ENCODE measurements at places on chromosomes 5 and 9.

DNA sequence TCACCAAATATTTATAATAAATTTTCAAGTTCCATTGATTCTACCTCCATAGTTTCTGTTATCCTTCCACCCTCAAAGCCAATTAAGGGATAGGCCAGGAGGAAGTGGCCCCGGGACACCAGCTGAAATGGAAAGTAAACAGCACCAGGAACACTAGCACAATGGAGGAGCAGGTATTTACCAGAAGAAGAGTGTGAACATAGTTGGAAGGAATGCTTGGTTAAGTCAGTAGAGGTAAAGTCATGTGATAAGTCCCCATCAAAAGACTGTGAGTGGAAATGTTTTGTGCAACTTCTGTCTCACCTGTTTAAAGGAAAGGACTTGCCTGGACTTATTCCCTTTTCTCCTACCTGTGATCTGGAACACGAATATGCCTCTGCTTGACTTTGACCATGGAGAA lies 146.7 kb upstream of the RAI14 start:
- no peak for DNase-seq

DNA sequence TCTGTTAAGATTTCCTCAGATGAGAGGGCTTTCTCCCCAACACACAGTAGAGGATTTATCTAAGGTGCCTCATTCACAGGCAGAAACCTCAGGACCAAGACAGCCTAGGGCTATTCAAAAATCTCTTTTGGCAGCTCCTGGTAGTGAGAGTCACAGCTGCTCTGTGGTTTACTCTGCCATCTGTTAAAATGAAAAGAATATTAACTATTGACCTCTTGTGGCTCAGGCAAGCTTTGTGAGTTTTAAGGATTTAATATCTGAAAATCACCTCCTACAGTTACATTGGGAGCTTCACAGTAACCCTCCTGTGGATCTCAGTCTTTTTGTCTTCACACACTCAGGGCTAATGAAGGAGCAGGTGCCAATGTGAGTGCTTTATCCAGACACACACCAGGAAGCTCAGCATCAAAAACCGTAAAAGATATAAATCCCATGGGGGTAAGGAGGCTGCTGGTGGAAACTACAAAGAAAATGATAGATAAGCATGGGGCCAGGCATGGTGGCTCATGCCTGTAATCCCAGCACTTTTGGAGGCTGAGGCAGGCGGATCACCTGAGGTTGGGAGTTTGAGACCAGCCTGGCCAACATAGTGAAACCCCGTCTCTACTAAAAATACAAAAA lies 29.7 kb downstream of the PPP1R2B start:
- no peak for DNase-seq

DNA sequence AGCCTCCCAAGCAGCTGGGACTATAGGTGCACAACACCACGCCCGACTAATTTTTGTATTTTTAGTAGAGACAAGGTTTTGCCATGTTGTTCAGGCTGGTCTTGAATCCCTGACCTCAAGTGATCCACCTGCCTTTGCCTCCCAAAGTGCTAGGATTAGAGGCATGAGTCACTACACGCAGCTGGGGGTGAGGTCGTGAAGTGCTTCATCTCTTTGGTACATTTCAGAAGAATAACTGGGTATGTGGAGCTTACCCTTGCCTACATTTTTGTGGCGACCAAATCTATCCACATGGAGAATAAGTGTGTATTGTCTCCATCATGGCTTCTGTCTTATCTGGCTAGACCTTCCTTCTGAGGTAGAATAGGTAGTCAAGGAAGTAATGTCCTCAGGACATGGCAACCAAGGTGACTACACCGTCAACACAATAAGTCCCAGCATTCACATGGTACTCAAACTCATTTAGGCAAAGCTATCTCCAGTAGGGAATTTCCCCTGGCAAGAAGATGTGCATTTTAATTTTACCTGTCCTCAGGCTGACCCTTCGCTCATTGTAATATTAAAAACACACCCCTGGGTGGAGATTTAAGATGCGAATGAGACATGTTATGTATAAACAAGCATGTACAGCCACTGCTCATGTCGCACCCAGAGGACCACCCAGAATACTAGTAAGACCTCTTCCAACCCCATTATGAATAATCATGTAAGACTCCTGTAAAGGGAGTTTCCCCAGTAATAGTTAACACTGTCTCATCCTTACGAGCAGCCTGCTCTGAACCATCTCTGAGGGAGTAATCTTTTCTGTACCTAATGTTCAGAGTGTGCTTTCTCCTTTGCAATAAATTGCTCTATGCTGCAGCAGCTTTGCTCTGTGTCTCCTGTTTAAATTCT lies 1173.2 kb downstream of the TAF11L14 start:
- DNase-seq, result no peak

DNA sequence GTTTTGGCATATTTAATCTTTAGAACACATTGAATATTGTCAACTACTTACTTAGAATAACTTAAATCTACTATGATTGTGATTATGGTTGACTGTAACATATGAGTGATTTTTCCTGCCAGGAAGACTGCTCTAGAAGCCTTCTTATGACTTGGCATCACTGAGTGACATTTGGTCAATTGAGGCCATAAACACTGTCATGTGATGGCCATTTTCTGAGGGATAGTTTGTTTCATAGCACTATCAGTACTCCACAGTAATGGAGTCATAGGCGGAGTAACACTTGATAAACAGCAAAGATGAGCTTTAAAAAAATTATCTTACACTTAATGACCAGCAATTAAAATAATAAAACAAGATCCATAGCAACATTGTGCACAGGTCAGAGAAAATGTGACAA lies 31.0 kb downstream of the C9orf40 start:
- no peak for DNase-seq

GRCh38 chr5:31853398-31854135 lies 214.6 kb downstream of the PDZD2 start:
- DNase-seq, result no peak

GRCh38 chr5:14879937-14880589 lies 8.5 kb upstream of the ANKH start:
- DNase-seq, result no peak

DNA sequence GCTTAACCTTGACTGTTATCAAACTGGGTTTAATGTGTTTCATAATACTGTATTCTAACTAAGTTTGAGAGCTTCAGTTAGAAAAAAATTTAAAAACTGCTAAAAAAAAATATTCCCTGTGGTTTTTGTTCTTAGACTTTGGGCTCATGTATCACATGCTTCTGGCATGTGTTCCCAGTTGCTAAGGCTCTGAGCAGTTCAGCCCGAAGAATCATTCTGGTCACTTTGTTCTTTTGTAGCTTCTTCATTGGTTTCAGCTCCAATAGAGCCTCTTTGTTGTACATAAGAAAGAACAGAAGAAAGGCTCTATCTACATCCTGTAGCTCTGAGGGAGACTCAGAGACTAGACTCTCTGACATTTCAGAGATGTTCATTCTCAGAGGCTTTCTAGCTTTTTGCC lies 25.6 kb downstream of the KCNN2 start:
- no peak for DNase-seq

DNA sequence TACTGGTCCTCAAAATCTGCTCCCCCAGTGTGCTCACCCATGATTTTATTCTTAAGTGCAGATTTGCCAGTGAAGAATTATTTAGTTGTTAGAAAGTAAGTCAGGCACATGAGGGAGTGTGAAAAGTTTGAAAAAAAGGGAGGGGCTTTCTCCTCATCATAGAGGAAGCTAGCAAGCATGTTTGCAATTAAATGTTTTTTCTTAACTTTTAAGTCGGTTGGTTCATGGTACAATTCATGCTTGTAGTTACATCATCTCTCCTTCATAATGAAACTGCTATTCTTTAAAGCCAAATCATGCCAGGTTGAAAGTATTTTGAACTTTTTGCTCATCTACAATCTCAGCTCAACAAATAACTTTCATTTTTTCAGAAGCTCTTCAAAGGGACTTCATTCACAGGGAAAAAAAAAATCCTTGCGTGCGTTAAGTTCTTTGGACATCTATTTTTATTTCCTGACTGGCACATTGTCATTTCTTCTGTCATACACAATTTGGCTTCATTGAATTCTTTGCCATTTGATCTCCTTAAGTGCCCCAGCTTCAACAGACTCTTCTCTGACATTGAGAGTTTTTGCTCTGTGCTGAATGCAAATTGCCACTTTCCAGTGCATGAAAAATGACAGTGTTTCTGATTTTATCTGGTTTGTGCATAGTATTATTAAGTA lies 456.9 kb downstream of the TMEM232 start:
- DNase-seq, result no peak

DNA sequence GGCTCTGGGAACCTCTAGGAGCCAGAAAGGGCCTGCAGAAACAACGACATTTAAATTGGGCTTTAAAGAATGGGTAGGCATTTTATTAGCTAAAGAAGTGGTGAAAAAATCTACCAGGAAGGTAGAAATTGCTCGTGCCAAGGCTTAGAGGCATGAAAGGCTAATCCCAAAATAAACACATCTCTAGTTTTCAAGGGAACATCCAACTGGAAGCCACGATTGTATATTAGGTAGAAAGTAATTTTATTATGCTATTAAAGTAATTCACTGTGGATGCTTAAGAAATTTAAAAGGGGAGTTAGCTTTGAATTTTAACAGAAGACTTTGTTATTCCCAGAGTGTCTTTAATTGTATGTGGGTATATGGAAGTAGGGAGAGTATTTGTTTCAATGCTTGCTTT lies 17.5 kb upstream of the CNTLN start:
- DNase-seq, result no peak

GRCh38 chr9:121779381-121780117 lies 128.1 kb downstream of the DAB2IP start:
- DNase-seq, result no peak

GRCh38 chr9:93546356-93546755 lies 30.0 kb upstream of the PHF2 start:
- DNase-seq, result no peak

DNA sequence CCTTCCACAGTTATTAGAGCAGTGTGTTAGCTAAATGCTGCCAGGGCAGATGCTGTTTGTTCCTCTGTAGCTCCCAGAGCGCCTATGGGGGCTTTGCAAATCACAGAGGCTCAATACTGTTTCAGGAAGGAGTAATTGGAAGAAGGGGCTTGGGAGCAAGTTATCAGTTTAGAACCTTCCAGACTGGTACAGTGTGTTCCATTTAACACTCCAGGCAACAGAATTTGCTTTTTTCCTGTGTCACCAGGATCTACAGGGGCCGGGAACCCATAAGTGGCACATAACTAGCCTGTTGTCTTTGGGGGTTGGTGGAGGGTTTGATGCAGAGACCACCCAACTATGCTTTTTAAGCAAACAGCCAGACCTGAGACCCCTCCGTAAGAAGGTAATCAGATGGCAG lies 307.3 kb upstream of the KCNN2 start:
- DNase-seq, result no peak

GRCh38 chr5:123436201-123436600 lies 13.0 kb upstream of the CEP120 start:
- no peak for DNase-seq

DNA sequence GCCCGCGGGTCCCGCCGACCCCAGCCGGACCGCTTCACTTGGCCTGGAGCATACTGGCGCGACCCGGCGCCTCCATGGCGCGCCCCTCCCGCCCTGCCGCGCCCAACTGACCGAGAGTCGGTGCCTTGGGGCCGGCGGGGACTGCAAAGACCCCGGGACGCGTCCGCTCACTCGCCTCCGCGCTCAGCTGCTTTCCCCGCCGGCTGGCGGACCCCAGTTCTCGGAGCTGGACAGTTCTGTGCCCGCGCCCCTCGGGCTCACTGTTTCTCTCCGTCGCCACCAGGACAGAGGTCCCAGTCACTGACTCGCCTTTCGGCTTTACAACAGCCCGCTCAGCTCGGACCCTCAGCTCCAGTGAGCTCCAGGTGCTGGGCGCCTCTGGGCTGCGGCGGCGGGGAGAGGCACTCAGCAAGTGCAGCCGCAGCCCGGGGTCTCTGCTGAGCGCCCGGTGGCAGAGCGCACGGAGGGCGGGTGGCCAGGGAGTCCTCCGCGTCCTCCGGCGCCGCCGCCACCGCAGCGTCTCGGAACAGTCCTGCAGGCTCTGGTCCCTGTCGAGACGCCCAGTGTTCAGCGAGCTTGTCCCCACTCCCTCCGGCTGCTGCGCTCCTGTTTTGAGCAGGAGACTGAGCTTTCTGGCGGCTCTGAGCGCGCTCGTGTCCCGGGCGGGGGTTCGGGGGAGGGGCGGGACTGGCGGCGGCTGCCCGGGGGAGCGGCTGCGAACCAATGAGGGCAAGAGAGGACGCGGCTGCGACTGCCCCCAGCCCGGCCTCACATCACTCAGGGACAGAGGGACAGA lies at the start of gene SMIM32:
SMIM32 (minus strand) TSS at position 637 of the 796 bp plus-strand sequence. CDS start 638 bp downstream, outside the sequence.
- no peak for DNase-seq

DNA sequence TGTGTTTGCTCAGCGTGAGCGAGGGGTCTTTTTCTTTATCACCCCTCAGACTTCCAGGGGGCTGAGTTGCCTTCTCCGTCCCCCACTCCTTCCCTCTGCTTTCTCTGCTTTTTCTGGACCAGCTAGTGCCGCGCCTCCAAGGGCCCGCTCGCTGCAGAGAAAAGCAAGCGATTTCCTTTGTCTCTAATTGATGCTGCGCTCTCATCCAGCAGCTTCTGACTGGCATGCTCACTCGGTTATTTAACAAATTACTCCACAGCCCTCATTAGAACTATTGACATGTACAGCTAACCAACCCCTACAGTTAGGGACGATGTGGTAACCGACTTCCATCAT lies 288.0 kb downstream of the ELAVL2 start:
- DNase-seq, result no peak

DNA sequence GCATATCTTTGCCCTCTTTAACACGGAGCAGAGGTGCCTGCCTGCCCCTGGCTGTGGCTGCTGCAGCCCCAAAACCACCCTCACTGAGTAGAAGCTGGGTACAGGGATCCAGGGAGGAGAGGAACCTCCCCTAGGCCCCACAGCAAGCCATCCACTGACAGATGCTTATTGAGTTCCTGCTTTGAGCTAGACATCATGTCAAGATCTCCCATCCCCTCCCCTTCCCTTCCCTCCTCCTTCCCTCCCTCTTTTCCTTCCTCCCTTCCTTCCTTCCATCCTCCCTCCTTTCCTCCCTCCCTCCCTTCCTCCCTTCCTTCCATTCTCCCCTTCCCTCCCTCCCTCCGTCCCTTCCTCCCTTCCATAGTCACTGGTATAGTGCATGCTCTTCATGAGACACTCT lies 29.3 kb downstream of the GOLGA2 start:
- DNase-seq, result no peak

- no peak for DNase-seq
Measured at GRCh38 chr9:70868041-70868440, 253.4 kb downstream of the TRPM3 start.

- no peak for DNase-seq
Measured at GRCh38 chr5:178246624-178247279, 14.2 kb upstream of the PHYKPL start.

GRCh38 chr9:113562653-113563381 lies 99.3 kb downstream of the RGS3 start:
- DNase-seq, result no peak

- peak; percentile 51 for DNase-seq
Measured at GRCh38 chr9:133991964-133992779, at the start of gene VAV2. Gene VAV2 (minus strand): TSS chr9:133992324. CDS start chr9:133992278, 46 bp downstream.

DNA sequence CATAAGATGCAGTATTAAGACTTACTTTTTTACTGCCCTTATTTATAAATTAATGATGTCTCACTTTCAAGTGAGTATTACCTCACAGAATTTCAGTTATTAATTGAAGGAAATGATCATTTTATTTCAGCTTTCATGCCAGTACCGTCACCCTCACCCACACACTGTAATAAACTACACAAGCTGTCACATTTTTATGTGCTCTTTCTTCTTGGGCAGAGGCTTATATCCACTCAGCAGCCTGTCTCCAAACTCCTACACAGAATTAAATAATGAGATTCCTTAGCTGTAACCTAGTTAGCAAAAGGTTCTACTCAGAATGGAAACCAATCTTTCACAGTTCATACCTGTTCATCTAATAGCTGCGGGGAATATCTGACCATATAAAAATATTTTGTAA lies 1915.8 kb upstream of the CDH6 start:
- DNase-seq, result no peak
